ENCODE measurements at places on chromosomes 4 and X. TPM values are rescaled to one million over a fixed set of nuclear protein-coding genes. Genes with fewer than 3 reads are reported as not detected.

Gene GLUD2
- 0.45 TPM for total RNA-seq

Gene UGT2B17
- total RNA-seq = not detected

Gene IL15
- 1.6 TPM for total RNA-seq

Gene GPR173
- total RNA-seq = 1.6 TPM

DNA sequence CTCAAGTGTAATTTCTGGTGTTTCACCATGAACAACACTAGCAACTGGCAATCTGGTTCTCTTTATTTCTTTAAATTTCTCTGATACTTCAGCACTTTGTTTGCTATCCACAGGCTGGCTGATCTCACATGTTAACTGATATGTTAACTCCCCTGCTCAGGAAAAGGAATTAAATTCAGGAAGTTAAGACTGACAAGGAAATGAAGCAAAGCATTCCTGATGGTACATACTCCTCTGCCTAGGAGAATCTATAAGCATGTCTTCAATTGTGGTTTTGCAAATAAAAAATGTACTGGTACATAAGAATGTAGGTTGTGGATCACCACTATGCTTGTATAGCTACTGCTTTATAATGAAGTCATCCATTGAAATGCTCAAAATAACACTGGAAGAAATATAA lies 1119.2 kb upstream of the INTU start:
- DNase-seq = no peak

Gene PCDH11X
- not detected for total RNA-seq

DNA sequence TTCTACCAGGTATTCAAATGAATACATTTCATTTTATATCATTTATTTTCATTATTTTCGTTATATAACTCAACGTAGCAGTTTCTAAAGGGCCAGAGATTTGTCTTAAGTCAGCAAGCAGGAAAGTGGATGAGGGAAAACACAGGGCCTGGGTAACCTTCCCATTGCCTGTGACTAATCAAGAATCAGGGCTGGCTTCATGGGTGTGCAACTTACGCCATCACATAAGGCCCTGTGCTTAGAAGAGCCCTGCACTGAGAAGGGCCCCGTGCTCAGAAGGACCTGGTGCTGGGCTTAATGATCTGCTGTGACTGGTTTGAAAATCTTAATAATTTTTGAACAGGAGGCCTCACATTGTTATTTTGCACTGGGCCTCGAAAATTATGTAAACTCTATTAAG lies 65.4 kb upstream of the FAM9C start:
- DNase-seq = no peak

- DNase-seq = no peak
These were observed 35.1 kb upstream of the TAPT1 start for GRCh38 chr4:16261313-16261878.

Gene TBC1D9
- 16.3 TPM for total RNA-seq

Gene DGKK
- not detected for total RNA-seq

DNA sequence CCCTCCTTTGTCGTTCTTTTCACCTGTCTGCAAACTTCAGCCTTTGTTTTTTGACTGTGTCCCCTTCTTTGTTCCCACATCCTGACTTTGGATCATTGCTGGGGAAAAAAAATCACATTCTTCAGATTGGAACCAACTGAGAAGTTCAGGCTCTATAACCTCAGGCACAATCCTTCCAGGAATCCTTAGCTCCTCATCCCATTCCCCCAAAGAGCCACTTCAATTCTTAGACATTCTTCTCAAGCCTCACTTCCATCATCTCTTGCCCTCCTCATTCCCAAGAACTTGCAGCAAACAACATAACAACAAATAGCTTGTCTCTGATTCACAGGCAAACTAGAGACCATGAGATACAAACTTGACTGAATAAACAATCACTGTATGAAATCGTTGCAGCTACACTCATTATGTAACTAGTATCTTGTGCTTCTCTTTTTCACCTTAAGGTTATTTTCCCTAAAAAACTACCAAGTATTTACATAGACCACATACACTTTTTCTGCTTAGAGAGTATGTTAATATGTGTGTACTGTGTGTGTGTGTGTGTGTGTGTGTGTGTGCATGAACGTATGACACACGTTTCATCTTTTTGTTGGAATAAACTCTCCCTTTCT lies 26.4 kb upstream of the PGM2 start:
- no peak for DNase-seq

Gene SPANXA1
- 122 TPM for total RNA-seq

GRCh38 chr4:47741200-47741599 lies 96.7 kb downstream of the CORIN start:
- DNase-seq = peak; percentile 3

Gene TMPRSS11D
- not detected for total RNA-seq

GRCh38 chr4:14883166-14883565 lies 119.1 kb upstream of the CPEB2 start:
- no peak for DNase-seq

DNA sequence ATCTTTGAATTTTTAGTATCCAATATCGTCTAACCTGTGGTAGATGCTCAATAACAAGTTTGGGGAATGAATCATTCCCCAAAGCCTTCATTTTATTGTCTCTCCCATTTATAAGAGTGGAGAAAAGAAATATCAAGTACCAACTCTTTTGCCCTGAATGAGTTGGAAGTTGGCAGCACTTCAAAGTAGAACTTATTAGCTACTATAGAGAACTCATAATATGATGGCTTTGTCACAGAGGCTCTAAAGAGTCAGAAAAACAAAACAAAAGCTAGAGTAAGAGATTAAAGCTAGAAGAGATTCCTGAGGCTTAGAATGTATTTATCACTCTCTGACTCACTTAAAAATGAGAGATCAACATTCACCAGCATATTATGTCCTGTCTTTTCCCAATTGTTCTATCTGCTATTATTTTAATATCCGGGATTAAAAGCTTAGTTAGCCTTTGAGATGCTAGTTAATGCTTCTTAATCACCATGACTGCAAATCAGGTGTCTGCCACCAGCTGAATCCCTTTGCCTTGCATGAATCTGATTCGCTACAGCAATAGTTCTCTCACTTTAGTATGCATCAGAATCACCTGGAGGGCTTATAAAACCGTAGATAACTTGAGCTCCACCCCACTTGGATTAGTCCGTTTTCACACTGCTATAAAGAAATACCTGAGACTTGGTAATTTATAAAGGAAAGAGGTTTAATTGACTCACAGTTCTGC lies 77.9 kb downstream of the PALLD start:
- peak; percentile 73 for DNase-seq

Gene BEX5
- not detected for total RNA-seq

Gene CPE
- total RNA-seq = not detected

DNA sequence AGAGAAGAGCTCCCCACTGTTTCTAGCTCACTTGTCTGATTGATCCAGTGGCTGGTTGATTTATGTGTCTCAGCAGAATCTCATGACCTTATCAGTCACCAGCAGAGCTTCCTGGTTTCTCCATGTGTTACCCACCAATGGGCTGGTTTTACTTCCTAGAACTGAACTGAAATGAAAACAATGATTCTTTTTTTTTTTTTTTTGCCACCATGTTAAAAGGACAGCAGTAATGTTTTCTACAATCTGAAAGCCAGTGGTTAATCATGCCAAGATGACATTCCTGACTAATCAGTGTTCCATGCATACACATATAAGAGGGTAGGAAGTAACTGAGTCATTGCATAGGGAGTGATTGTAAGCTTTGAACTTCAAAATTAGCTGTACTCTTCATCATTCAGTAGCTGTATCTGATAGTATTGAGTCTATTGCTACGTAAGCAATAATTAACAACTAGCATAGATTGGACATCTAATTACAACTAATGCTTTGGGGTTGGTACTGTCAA lies 67.7 kb downstream of the SLC4A4 start:
- peak; percentile 67 for DNase-seq

DNA sequence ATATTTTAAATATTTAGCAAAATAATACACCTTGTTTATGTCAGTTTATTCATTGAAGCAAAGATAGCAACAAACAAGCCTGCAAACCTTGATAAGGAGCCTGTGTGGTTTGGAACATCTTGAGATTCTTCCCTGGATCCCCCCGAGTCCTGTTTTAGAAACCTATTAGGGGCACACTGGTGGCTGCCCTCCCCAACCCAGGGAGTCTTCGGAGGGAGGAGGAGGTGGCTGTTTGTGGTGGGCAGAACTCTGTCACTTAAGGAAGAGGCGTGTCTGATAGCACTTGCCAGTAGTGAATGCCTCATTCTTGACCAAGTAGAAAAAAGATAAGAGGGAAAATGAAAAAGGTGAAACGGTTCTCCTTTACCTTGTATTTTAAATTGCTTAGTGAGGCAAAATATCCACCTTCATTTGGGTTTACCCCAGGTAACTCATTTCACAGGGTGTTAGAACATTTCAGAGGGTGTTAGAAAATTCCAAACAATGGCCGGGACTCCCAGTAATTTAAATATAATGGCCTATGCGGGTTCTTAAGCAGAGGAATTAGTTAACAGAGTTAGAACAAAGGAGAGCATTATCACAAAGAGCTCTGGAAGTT lies 10.4 kb downstream of the KIT start:
- DNase-seq = no peak

- DNase-seq = no peak
These were observed 107.6 kb upstream of the C1QTNF7 start for GRCh38 chr4:15320121-15320678.

DNA sequence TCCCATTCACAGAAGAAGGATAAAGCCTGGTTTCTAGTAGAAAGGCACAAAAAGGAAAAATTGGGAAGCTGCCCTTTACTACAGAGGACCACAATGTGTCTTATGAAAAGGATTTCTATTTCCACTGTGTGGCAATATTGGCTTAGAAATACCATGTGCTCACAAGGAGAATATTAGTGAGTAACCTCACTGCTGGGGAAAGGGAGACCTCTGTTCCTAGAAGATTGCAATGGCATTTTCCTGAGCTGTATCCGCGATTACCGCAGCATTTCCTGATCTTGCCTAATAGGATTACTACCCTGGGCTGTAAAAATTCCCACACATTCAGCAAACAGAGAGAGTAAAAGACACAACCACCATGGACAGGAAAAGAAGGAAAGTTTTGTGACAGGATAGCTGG lies 308.8 kb upstream of the TECRL start:
- DNase-seq = no peak

Gene PNMA6F
- total RNA-seq = not detected

Gene MAGEA10
- not detected for total RNA-seq

- peak; percentile 10 for DNase-seq
These were observed 56.1 kb upstream of the EIF1AX start for GRCh38 chrX:20197641-20198210.

- peak; percentile 70 for DNase-seq
These were observed 304.5 kb downstream of the CBLL2 start for GRCh38 chrX:22577181-22577580.

Gene LAS1L
- 29.2 TPM for total RNA-seq

DNA sequence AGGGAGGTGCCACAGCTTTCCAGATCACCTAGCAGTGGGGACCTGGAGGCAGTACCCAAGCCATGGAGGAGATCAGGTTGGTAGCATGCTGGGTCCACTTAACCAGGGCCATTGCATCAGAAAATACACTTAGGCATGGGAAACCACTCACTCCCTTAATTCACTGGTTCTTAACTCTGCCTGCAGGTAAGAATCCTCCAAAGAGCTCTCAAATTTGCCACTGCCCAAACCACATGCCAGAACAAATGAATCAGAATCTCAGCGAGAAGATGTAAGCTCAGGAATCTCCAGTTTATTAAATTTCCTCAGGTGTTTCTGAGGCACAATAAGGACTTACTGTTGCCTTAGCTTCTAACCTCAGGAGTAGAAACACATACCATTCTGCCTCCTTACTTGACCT lies 327.7 kb upstream of the RASGEF1B start:
- DNase-seq = no peak

DNA sequence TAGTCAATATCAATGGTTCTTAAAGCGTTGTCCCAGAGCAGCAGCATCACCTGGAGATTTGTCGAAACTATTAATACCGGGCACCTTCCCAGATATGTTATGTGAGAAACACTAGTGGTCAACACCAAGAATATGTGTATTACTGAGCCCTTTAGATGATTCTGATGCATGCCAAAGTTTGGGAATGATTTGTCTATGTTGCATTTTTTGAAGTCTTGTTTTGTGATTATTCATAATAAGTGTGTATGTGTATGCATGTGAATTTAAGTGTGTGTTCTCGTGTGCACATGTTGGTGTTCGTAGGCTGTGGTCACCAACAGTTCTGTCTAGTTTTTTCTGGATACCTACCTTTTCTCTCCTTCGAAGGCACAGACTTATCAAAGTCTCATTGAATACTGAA lies 749.4 kb downstream of the GRID2 start:
- no peak for DNase-seq

Gene CFI
- total RNA-seq = not detected

DNA sequence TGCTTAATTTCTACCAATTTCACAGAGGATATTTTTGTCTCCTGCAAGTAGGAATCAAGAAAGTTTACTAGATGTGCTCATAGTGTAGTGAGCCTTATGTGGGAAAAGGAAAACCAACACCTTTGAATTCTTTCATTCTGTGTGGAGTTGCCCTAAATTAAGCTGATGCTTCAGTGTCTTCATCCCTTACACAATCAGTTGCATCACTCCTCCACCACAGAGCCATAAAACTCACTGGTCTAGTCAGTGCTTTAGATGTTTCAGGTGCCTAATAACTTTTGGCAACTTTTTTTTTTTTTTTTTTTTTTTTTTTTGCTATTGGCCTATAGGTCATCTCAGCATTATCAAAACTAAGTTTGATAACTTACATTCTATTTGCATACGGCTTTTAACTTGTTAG lies 41.5 kb downstream of the HHIP start:
- no peak for DNase-seq

GRCh38 chrX:153374426-153374825 lies 26.7 kb downstream of the PNMA6E start:
- no peak for DNase-seq

DNA sequence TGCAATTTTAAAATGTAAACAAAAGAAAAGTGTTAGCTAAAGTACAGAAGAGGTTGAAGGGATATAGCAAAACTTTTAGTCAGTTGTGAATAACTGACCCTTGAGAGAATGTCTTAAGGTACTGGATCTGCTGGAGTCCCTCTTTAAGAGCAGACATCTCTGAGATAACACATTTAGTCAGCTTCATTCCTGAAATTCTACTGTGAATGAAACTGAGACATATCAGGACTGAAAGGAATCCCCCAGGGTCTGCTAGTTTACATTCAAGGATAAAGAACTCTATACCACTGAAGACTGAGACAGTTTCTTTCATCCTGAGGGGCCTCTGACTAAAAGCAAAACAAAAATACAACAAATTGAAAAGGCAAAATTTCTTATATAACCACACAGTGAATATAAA lies 54.4 kb downstream of the PGRMC1 start:
- DNase-seq = no peak

DNA sequence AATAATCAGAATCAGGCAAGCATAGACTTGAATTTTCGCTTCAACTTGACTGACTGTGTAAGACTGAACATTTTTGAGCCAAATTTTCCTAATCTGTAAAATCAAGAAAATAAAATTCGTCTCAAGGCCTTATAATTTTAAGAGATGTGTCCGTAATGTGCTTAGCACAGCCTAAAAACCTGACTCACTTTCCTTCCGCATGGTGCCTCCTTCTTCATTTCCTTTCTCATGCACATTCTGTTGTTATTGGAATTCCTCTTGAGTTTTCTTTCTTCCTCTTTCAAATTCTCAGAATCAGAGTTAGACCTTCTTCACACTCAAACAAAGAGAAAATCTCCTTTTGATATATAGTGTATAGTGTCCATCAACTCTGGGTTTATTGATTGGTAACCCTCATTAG lies 208.9 kb upstream of the SLIT2 start:
- no peak for DNase-seq

- no peak for DNase-seq
These were observed 4.8 kb upstream of the NKAP start for GRCh38 chrX:119948381-119948780.

Gene SORBS2
- total RNA-seq = 0.48 TPM

Gene GAGE12J
- not detected for total RNA-seq

Data from HFFc6 (cell line).